ENCODE measurements at places on chromosomes 6 and 20. TPM values are rescaled to one million over a fixed set of nuclear protein-coding genes. Genes with fewer than 3 reads are reported as not detected.

DNA sequence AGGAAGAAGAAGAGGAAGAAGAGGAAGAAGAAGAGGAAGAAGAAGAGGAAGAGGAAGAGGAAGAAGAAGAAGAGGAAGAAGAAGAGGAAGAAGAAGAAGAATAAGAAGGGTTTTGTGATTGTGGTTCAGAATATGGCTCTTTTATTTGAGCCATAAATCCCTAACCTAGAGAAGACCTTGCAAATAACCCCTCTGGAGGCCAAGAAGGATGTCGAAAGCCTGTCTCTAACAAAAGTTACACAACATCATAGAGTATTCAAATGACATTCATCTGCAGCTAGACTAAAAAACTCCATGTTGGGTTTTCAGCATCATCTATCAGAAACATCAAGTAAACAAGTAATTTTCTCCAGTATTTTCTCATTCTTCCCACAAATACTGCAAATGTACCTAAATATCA is 100.9 kb downstream of the RNASET2 start:
- no peaks in the 10 kb centered on the region for H3K4me1 ChIP-seq
- no peaks in the 10 kb centered on the region for H3K36me3 ChIP-seq
- H3K4me3 ChIP-seq: no peak overlapping the region
- no peak for DNase-seq
- H3K27me3 ChIP-seq: no peaks in the 10 kb centered on the region

- no peak overlapping the region for H3K4me3 ChIP-seq
- H3K27me3 ChIP-seq: no peaks in the 10 kb centered on the region
- no peaks in the 10 kb centered on the region for H3K4me1 ChIP-seq
- H3K27ac ChIP-seq: no peak overlapping the region
- H3K36me3 ChIP-seq: no peaks in the 10 kb centered on the region
- DNase-seq: no peak
Measured at GRCh38 chr6:3875486-3875885, 26.3 kb downstream of the FAM50B start.

DNA sequence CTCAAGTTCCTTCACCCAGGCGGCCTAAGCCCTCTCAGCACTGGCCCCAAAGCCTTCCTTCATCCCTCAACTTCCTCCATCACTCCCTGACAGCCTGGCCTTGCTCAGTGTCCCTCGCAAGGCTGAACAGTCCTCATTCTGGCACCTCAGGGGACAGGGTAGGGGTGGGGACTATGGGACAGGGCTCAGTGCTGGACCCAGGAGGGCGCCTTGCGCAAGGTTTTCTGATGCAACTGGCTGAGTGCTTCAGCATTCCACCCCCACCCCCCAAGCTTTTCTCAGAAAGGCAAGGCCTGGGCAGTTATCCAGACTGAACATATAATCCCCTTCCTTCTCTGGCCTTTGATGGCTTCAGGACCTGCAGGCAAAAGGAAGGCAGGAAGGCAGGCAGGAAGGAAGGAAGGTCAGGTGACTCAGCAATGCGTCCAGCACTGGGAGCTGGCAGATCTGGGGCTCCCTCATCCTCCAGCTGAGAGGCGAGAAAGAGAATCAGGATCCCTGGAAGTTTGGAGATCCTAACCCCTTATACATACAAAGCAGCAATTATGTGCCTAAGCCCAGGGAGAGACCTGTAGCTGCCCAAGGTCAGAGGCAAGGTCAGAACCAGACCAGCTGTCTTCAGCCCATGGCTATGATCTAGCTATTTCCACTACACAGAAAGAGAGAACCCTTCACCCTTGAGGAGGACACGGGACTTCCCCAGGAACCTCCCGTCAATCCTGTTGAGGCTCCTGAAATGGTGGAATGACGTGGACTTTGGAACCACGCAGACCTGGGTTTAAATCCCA is 8.6 kb upstream of the TRIB3 start:
- DNase-seq: no peak
- H3K27ac ChIP-seq: no peak overlapping the region

DNA sequence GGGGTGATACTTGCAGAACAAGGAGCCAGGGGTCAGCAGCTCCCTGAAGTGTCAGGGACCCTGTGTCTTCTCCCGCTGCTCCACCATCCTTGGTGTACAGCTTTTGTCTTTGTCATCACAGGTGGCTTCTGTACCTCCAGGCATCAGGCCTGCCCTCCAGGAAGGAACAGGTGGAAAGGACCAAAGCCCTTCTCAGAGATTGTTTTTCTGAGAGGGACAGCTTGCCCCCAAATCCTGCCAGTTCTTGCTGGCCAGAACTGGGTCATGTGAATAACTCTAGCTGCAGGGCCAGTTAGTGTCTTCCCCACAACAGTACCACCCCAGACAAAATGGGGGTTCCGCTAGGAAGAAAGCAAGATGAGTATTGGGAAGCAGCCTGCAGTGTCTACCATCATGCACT is 31.4 kb downstream of the SNPH start:
- no peaks in the 10 kb centered on the region for H3K4me1 ChIP-seq
- no peak overlapping the region for H3K27ac ChIP-seq
- no peaks in the 10 kb centered on the region for H3K36me3 ChIP-seq
- no peak overlapping the region for H3K4me3 ChIP-seq

- H3K4me3 ChIP-seq: no peak overlapping the region
- DNase-seq: no peak
- no peaks in the 10 kb centered on the region for H3K27me3 ChIP-seq
- H3K27ac ChIP-seq: peak overlapping the region; percentile 8
- H3K36me3 ChIP-seq: no peaks in the 10 kb centered on the region
- H3K4me1 ChIP-seq: no peaks in the 10 kb centered on the region
Measured at GRCh38 chr6:132648356-132648755, 10.6 kb downstream of the TAAR1 start.

DNA sequence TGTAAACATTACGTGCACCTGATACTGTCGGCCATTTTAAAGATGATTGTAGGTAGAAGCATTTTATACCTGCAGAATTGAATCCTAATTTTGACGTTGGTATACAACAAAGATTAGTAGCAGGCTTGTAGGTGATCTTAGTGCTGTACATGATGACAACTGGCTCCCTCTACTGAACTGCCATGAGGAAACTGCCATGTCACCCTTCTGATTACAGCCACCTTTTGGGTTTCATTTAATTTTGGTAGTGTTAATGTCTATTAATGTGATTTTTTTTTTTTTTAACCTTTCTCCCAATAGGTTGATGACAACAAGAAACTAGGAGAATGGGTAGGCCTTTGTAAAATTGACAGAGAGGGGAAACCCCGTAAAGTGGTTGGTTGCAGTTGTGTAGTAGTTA is 2.3 kb downstream of the RPS12 start:
- DNase-seq: no peak
- H3K4me3 ChIP-seq: no peak overlapping the region
- no peaks in the 10 kb centered on the region for H3K27me3 ChIP-seq
- no peaks in the 10 kb centered on the region for H3K36me3 ChIP-seq
- no peak overlapping the region for H3K27ac ChIP-seq

- H3K27me3 ChIP-seq: no peaks in the 10 kb centered on the region
- H3K4me1 ChIP-seq: peaks cover 23% of the 10 kb centered on the region
- no peaks in the 10 kb centered on the region for H3K36me3 ChIP-seq
- H3K4me3 ChIP-seq: no peak overlapping the region
- no peak for DNase-seq
Measured at GRCh38 chr6:16773362-16773761, 12.1 kb upstream of the ATXN1 start.

GRCh38 chr6:135088818-135089809 is 34.5 kb upstream of the HBS1L start:
- peak overlapping the region; percentile 9 for H3K4me3 ChIP-seq
- H3K27me3 ChIP-seq: no peaks in the 10 kb centered on the region
- no peak for DNase-seq
- H3K4me1 ChIP-seq: no peaks in the 10 kb centered on the region

The FAM209B gene
- total RNA-seq: not detected

The VSTM2L gene
- total RNA-seq: 0.80 TPM

The FILIP1 gene
- 4.1 TPM for total RNA-seq

Data from Peyer's patch (tissue), 4 donors.